Fibroblast of mammary gland (primary cell): ENCODE measurements at places on chromosomes 7 and 10.

DNA sequence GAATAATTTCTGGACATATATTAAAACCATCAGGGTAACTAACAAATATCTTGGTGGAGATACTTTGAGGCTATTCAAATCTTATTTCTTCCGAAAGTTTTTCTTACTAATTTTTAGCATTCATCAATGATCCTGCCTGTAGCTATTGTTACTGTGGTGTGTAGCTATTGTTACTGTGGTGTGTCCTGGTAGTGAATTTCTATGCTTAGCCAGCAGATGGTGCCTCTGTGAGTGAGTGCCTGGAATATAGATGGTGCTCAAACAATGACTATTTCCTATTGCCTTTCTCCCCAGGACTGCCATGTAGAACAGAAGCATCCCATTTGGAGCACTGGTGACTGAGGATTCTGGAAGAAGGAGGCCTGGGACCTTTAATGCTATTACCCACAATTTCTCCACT lies 245.7 kb downstream of the CCSER2 start:
- no peak for DNase-seq

- no peak for DNase-seq
Measured at GRCh38 chr10:47045331-47045861, 134.2 kb downstream of the PTPN20 start.

- DNase-seq: peak; percentile 99
Measured at GRCh38 chr7:44735403-44736165, 13.1 kb upstream of the ZMIZ2 start.

- DNase-seq: peak; percentile 73
Measured at GRCh38 chr10:14385596-14386593, 55.2 kb upstream of the FRMD4A start.

DNA sequence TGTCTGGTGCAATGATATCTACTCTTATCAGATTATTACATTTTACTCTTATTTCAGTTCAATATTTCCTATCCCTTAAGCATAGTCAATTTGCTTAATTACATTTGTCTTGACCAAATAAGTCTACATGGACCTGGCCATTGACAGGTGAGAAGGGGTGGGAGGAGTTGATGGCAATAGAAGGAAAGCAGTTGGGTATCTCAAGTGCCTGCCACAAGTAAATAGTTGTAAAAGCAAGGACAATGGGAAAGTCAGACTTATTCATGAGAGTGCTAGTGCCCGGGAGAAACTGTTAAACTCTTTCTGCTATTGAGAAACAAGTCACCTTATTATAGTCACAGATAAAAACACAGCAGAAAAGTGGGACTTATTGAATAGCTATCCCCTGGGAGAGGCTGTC lies 32.4 kb upstream of the HGF start:
- DNase-seq: no peak

DNA sequence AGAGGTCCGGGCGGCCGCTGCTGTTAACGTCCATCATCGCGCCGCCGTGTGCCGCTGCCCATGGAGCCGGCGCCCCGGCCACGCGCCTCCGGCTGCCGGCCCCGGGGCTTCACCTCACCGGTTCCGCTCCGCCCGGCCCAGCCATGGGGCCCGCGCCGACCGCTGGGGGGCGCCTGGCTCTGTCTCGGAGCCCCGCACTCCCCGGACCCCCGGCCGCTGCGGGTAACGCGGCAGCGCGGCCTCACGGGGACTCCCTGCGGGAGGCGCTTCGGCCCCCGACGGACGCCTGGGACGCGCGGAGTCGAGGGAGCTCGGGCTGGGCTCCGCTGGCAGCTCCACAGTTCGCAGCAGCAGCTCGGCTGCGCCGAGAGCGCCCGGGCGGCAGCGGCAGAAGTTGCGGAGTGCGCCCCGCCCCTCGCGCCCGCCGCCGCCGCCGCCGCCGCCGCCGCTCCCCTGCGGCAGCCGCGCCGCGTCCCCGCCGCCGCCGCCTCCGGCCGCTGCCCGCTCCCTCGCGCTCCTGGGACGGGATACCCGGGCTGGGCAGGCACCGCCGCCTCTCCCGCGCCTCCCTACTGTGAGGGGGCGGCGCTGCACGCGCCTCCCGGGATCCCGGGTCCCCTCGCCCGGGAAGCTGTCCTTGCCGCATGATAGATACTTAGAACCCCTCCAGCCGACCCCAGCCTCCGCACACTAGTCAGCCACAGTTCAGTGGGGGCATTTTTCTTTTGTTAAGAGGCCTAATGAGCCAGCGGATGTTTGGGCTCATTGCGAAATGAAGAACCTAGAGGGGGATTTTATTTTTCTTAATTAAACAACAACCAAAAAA lies at the start of gene HTR7:
Gene HTR7 (minus strand): TSS at position 405 of the 826 bp plus-strand sequence. CDS start 368 bp downstream, at position 37.
- peak; percentile 33 for DNase-seq

GRCh38 chr10:34141032-34141680 lies 673.9 kb downstream of the PARD3 start:
- no peak for DNase-seq

DNA sequence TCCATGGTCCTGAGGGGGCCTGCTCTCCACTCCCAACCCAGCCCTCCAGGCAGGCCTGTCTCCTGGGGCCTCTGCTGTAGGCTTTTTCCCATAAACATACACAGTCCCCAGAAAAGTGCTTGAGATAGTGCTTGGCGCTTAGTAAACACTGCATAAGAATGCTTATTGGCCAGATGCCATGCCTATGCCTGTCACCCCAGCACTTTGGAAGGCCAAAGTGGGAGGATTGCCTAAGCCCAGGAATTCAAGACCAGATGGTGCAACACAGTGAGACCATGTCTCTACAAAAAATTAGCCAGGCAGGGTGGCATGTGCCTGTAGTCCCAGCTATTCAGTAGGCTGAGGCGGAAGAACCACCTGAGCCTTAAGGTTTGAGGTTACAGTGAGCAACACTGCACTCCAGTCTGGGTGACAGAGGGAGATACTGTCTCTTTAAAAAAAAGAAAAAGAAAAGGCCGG lies 24.6 kb upstream of the ASL start:
- peak; percentile 96 for DNase-seq

- DNase-seq: no peak
Measured at GRCh38 chr10:59360605-59361405, 1.5 kb downstream of the FAM13C start.

GRCh38 chr7:111864291-111864976 lies 302.1 kb upstream of the IMMP2L start:
- peak; percentile 7 for DNase-seq

- DNase-seq: no peak
Measured at GRCh38 chr7:138359870-138360559, 100.0 kb upstream of the TRIM24 start.

DNA sequence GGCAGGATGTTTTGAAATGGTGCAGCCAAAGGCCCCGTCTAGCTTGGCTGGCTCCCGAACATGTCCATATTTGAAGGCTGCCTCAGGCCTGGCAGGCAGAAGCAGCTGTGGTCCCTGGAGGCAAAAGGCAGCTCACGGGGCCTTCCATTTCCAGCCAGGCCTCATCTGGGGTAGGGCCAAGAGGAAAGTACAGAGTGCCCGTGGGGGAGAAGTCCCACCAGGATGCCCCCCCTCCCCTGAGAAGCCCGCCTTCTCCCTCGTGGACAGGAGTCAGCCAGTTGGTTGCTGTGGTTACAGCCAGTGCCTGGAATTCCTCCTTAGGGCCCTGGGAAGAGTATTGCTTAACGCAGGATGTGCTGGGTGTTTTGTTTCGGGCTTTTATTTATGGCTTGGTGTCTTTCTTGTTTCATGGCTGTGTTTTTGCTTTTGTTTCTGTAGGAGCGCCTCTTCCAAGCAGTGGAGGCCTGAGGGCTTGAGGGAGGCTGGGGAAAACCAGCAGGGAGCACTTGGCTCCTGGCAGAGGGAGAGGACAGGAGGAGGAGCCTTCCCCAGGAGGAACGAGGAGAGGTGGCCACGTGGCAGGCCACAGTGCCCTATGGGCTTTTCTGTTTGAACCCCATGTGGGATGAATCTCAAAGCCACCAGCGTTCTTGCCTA lies 45.4 kb downstream of the CHST3 start:
- DNase-seq: peak; percentile 98

DNA sequence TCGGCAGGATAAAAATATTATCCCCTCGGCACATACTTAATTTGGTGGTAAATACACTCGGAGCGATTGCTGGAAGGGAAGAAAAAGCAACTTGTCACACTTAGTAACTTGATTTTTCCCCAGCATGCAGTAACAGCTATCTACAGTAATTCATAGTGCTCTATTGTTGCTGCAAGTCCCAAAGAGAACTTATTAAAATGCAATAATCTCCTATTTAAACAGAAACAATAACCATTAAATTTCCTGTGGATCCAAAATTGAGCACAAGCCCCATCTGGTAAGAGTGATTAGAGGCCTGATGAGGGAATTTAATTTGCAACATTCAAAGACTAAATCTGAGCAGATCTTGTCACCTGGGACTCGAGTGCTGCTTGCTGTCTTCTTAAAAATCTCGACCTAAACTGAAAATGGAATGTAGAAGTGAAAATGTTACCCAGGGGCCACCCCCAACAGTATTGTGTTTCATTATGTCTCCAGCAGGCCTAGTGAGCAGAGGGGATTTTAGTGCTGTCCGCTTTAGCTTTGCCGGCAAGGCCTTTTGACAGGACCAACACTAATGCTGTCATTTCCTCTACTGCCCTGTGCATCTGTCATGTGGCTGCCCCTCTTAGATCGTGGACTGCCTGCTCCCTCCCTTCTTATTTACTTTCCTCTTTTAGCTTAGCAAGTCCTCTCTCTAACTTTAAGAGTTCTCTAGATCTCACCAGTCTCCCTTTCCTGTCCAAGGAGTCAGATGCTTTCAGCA lies 639.7 kb downstream of the AUTS2 start:
- no peak for DNase-seq

DNA sequence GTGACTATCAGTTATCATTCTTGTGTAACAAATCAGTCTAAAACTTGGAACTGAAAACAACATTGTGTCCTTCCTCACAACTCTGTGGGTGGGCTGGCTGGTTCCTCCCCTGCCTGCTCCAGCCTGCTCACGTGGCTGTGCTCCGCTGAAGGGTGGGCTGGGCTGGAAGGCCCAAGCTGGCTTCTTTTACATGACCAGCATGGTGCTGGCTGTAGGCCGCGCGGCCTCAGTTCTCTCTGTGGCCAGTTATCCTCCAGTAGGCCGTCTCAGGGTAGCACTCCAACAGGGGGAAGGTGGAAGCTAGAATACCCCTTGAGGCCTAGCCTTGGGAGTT lies 11.3 kb downstream of the ADAMTS14 start:
- DNase-seq: no peak

GRCh38 chr10:63719226-63719856 lies 198.1 kb downstream of the REEP3 start:
- no peak for DNase-seq

DNA sequence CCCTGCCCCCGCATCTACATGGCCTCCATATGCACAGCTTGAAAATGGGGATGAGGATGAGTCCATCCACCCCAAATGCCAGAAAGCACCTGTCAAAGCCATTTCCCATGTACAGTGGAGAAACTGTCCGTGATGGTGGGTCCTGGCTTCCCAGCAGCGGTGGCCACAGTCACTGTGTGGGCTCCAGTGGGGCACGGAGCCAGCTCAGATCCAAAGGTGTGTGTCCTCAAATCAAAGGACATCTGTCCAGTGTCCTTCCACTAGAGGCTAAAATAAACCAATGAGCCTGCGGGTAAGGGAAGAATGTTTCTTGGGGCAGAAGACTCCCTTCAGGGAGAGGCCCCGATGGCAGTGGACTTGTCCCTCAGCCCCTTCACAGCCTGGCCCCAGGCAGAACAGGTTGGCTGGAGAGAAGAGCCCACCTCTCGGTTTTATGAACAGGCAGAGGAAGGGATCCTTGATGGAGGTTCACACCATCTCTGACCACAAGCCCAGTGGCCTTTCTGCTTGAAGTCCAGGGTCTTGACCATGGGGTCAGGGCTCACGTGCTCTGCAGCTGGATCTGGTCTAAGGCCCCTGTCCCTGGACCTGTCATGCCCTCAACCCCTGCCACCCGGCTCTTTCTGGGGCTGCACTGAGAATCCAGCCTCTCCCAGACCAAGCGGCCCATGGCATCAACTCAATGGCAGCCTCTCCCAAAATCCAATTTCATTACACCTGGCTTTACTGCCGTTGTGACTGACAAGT lies 106.9 kb downstream of the TCERG1L start:
- no peak for DNase-seq

DNA sequence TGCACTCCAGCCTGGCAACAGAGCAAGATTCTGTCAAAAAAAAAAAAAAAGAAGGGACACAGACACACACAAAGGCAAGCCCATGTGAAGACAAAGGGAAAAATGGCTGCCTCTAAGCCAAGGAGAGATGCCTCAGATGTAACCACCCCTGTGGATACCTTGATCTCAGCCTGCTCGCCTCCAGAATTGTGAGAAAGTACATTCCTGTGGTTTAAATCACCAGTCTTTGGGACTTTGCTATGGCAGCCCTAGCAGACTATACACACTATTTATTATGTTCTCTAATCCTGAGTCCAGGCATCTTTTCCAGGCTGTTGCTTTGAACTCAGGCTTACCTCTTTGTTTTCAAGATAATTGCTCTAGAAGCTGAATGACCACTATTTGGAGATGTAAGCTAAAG lies 494.3 kb downstream of the GALNT17 start:
- DNase-seq: peak; percentile 54

DNA sequence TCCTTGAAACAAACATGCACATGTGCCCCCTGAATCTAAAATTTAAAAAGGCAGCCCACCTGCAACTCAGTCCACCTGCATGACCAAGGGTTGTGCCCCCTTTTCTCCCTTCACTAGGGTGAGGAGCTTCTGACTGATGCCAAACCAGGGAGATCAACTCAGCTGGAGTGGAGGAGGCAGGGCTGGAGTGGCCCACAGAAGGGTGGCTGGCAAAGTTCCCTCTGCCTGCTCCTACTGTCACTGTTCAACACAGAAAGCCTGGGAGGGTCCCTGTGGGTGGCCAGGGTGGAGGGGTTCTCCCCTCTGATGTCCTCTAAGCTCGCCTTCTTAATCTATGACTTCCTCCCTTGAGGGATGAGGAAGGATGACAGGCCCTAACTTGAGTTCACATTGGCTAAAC lies 55.7 kb upstream of the ANTXRL start:
- DNase-seq: no peak

DNA sequence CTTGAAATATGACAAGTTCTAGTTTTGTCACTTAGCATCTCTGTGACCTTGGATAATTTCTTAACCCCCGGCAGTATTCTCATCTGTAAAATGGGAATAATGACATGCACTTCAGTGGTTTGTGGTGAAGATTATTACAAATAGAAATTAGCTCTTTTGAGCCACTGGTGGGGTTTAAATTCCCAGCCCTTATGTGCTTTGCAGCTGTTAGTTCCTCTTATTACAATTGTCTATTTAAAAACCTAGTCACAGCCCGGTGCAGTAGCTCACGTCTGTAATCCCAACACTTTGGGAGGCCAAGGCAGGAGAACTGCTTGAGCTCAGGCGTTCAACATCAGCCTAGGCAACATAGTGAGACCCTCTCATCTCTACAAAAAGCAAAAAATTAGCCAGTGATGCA lies 30.1 kb downstream of the CAV1 start:
- no peak for DNase-seq

DNA sequence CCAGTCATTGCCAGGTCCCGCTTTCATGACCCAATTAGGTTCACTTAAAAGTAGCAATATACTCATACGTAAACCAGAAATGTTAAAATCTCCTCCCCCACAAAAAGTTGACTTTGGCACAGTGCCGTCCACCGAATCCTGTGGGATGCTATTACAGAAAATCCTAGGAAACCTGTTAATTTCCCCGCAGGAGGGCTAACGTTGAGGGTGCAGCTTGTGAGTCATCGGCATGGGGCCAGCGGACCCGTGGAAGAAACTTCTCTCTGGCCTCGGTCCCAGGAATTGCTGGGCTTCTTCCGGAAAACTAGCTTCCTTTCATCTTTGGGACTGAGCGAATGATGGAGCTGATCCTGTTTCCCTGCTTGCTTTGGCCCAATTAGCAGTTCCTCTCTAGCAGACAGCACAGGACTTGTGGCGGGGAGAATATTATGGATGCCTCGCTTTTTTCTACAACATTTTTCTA lies 13.5 kb downstream of the CRYGN start:
- peak; percentile 98 for DNase-seq

GRCh38 chr10:49079499-49079898 lies 35.8 kb downstream of the VSTM4 start:
- DNase-seq: no peak
